ENCODE measurements at places on chromosomes 7 and 10. TPM values are rescaled to one million over a fixed set of nuclear protein-coding genes. Genes with fewer than 3 reads are reported as not detected.

Gene EBF3
- not detected for total RNA-seq

Gene SH2D4B
- 0.11 TPM for total RNA-seq

Gene TET1
- total RNA-seq, result 0.63 TPM

Gene EN2
- total RNA-seq, result not detected

DNA sequence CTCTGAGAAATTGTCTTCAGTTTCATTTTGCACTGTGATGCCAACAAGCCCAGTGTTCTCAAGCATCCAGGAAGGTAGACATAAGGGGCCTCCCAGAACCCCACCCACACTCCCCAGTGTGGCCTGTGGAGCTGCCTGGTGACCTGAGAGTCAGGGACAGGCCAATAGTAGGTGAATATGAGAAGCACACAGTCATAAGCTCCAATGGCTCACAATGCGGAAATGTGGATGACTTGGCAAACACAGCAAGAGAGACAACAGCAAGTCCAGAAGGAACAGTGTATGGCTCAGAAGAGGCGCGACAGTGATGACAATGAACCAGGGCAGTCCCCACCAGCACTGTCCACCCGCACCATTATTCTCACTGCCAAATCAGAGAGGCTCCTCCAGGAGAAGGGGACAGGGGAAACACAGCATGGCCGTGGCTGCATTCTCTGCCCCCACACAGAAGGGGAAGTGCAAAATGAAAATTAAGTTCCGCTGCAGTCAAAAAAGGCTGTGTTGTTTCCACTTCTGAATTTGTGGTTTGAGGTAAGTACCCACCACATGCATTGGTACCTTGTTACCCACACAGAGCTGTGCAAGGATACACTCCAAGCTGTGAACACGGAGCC is 419.8 kb downstream of the GRID1 start:
- DNase-seq, result no peak

- no peak for DNase-seq
These were observed 936 bp downstream of the IGF2BP3 start for GRCh38 chr7:23469150-23469960.

All from CD8-positive, alpha-beta memory T cell (primary cell).